ENCODE measurements at places on chromosomes 16 and 17. TPM values are rescaled to one million over a fixed set of nuclear protein-coding genes. Genes with fewer than 3 reads are reported as not detected.
A peak's percentile ranks its signal among the peaks of the same experiment; 100 is the strongest.

- no peak overlapping the region for H3K4me3 ChIP-seq
- H3K36me3 ChIP-seq, result no peaks in the 10 kb centered on the region
- no peaks in the 10 kb centered on the region for H3K27me3 ChIP-seq
- no peak overlapping the region for H3K27ac ChIP-seq
Measured at GRCh38 chr17:73029991-73030390, 62.5 kb downstream of the SLC39A11 start.

GRCh38 chr16:23753908-23754593, 775 bp upstream of the CHP2 start:
- DNase-seq, result peak; percentile 17
- H3K4me1 ChIP-seq, result peaks cover 5% of the 10 kb centered on the region
- no peak overlapping the region for H3K27ac ChIP-seq
- peaks cover 39% of the 10 kb centered on the region for H3K27me3 ChIP-seq
- no peaks in the 10 kb centered on the region for H3K36me3 ChIP-seq

NOG gene
- total RNA-seq, result 0.89 TPM

GRCh38 chr16:87524407-87524806, 31.6 kb upstream of the ZCCHC14 start:
- H3K36me3 ChIP-seq, result no peaks in the 10 kb centered on the region
- H3K27ac ChIP-seq, result no peak overlapping the region
- H3K4me1 ChIP-seq, result no peaks in the 10 kb centered on the region
- no peak overlapping the region for H3K4me3 ChIP-seq

GRCh38 chr16:12191102-12191501, 214.6 kb downstream of the SNX29 start:
- H3K27ac ChIP-seq, result no peak overlapping the region
- DNase-seq, result no peak
- no peaks in the 10 kb centered on the region for H3K4me1 ChIP-seq

TM4SF5 gene
- not detected for total RNA-seq

CACNA1H gene
- total RNA-seq, result 34.5 TPM

DNA sequence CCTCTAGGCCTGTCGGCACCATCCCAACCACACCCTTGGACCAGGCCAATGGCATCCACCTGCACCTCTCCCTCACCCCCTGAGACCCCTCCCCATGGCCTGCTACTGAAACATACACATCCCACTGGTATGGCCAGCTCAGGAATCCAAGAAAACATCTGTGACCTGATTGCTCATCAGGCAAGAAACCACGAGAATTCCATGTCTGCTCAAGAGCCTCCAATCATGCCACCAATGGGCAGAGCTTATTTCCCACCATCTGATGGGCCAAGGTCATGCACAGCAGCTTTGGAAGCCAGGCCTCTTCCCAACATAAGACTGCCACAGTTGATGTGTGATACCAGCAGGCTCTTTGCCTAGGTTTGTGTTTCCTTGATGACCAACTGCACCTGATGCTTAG, 190.1 kb downstream of the C16orf78 start:
- H3K27ac ChIP-seq, result no peak overlapping the region
- H3K36me3 ChIP-seq, result no peaks in the 10 kb centered on the region

PTX4 gene
- total RNA-seq, result not detected

EVI2B gene
- total RNA-seq, result not detected

TBC1D3 gene
- not detected for total RNA-seq

DNA sequence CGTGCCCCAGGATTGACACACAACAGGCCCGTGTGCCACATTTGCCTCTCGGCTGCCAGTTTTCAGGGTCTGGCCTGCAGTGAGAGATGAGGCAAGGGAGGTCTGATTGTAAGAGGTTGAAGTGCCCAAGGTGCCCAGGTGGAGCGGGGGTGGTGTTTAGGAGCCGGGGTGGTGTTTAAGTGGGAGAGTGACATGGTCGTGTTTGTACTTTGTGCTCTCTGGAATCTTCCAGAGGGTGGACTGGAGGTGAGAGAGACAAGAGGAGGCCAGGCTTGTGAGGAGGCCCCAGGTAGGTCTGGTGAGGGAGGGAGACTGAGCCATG, 10.5 kb downstream of the SLC5A10 start:
- no peak for DNase-seq
- H3K36me3 ChIP-seq, result no peaks in the 10 kb centered on the region
- no peak overlapping the region for H3K27ac ChIP-seq
- H3K27me3 ChIP-seq, result no peaks in the 10 kb centered on the region

ABCC11 gene
- not detected for total RNA-seq

CACNA1G gene
- 3.6 TPM for total RNA-seq

HS3ST6 gene
- total RNA-seq, result not detected

CDH1 gene
- total RNA-seq, result 142 TPM

DNA sequence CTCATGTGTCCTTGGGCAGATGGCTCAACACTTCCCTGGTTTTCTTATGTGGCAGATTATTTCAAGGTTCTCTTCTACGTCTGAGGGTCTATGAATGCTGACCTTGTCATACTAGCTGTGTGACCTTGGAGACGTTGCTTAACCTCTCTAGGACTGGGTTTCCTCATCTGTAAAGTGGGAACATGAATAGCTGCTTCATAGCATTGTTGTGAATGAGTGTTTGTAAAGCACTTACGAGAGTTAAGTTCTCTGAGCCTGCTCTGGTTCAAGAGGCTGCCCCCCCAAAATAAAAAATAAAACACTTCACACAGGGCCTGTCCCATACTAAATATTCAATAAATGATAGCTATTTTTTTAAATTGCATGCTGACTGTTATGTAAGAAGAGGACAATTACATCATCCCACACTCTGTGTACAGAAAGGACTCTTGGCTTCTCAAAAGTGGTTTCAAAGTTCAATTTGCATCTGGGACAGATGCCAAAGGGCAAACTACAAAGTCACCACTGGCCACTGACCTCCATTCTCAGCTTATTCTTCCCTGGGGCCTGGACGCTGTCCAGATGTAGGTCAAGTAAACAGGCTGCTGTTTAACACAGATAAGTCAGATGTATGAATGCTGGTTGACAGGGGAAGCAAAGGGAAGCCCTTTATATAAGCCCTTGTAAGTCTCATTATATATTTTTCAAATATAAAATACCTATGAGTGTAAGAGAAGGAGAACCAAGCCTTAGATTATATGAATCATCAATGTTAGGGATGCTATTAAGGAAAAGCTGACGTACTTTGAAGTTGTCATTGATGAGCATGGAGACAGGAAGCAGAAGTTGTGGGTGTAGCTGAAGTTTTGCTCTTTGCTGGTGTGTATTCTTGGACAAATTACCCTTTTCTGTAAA, 15.4 kb upstream of the NDEL1 start:
- no peak overlapping the region for H3K27ac ChIP-seq
- H3K27me3 ChIP-seq, result no peaks in the 10 kb centered on the region
- no peak for DNase-seq
- no peak overlapping the region for H3K4me3 ChIP-seq
- H3K4me1 ChIP-seq, result no peaks in the 10 kb centered on the region

DNA sequence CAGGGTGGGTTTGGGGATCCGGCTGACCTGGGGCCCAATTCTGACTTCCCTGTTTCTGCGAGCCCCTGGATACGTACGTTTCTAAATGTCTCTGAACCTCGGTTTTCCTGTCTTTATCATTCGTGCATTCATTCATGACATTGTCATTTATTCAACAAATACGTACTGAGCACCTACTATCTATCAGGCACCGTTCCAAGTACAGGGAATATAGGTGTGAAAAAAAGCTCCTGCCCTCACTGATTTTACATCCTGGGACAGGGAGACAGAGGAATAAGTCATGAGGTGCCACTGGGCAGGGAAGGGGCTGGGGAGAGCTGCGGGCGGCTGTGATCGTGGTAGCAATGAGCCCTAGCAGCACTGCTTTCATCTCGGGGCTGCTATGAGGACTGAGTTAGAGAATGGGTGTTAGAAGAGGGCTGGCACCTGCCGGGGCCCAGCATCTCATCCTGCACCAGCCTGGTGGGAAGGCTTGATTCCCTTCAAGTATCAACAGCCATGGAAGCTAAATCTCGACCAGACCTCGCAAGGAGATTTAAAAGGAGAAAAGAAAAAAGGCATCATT, 88.3 kb upstream of the DNAH17 start:
- no peak for DNase-seq
- no peaks in the 10 kb centered on the region for H3K36me3 ChIP-seq
- no peak overlapping the region for H3K4me3 ChIP-seq
- no peaks in the 10 kb centered on the region for H3K4me1 ChIP-seq

DNA sequence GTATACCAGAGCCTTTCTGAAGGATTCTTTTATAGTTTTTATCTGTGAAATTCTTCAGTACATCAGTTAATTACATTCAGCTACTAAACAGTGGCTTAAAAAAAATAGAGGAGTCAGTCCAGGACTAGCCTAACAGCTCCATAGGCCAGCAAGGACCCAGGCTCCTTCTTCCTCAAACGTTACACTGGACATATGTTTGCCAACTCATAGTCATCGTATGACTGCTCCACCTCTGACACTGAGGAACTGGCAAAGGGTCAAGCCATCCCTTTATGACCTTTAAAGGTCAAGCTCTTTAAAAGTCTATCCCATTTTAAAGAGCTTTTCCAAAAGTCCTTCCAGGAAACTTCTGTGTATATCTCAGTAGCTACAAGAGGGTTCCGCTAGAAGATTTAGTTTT, 36.6 kb downstream of the PHLPP2 start:
- no peak overlapping the region for H3K4me3 ChIP-seq
- H3K27me3 ChIP-seq, result no peaks in the 10 kb centered on the region
- DNase-seq, result no peak
- no peak overlapping the region for H3K27ac ChIP-seq

- no peak for DNase-seq
- H3K27ac ChIP-seq, result no peak overlapping the region
- H3K4me3 ChIP-seq, result no peak overlapping the region
- H3K27me3 ChIP-seq, result no peaks in the 10 kb centered on the region
Measured at GRCh38 chr16:29992344-29992967, 3.0 kb downstream of the HIRIP3 start.

DNA sequence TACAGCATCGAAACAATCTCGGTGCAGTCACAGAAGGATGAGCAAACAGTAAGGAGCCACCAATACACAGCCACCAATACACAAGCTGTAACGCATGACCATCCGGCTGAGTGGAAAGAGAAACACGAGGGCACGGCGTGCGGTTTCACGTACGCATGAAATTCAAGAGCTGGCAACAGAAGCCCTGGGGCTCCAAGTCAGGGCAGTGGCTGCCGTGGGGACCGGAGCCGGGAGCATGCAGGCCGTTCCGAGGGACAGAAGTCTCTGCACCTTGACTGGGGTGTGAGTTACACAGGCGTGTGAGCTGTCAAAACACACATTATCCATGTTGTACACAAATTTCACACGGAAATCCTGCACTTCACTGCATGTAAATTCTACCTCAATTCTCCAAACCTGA, 50.6 kb upstream of the METRNL start:
- no peaks in the 10 kb centered on the region for H3K36me3 ChIP-seq
- H3K4me1 ChIP-seq, result no peaks in the 10 kb centered on the region
- no peak overlapping the region for H3K4me3 ChIP-seq
